T1000 (cell line): ENCODE measurements at places on chromosomes 4 and X.

DNA sequence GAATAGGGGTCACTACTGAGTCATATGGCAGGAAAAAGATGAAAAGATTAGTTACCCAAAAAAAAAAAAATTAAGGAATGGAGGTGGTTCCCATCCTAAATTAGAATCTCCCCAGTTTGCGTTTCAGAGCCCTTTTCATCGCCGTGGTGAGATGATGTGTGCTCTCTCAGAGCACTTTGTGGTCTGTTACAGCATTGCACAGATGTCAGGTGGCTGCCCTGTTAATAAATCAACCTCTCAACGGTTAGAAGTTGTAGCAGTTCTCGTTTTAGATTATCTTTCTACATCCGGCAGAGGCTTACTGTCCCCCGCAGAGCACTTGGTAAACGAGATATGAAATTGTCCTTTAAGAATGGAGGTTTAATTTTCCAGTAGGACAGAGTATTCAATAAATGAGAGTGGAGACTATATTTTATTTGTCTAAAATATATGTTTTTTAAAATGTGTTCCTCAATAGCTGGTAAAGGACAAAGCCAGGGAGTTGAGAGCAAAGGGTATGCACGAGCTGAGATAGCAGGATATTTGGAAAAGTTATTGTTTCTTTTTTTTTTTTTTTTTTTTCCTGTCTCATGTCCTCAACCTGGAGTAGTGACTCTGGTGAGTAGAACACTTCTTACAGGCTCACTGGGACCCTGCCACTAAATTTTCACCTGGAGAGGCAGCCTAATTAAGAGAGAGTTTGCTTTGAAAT is 26.9 kb downstream of the AFF1 start:
- DNase-seq: no peak

DNA sequence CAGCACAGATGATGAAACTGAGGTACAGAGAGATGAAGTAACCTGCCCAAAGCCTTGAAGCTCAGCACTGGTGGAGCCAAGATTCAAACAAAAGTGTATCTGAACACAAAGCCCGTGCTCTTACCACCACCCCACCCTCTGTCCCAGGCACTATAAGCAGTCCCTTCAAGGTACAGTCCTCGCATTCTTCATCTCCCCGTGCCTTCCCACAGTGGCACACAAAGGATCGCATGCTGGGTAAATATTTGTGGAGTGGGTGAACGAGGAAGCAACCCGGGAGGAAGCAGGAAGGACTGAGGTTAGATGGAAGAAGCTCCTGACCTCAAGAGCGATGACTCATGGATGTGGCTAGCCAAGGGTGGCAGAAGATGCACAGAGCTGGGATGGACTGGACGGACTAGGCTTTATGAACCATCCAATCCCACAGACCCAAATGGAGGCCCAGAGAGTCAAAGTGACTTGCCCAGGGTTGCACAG is 18.4 kb downstream of the IQSEC2 start:
- DNase-seq: peak; percentile 50

DNA sequence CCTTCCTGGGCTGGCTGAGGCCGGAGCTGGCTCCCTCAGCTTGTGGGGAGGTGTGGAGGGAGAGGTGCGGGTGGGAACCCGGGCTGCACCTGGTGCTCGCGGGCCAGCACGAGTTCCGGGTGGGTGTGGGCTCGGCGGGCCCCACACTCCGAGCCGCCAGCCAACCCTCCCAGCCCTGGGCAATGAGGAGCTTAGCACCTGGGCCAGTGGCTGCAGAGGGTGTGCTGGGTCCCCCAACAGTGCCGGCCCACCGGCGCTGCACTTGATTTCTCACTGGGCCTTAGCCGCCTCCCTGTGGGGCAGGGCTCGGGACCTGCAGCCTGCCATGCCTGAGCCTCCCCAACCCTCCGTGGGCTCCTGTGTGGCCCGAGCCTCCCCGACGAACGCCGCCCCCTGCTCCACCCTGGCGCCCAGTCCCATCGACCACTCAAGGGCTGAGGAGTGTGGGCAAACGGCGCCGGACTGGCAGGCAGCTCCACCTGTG is 182.7 kb upstream of the PAQR3 start:
- no peak for DNase-seq

GRCh38 chrX:19624739-19625138 is 109.4 kb upstream of the MAP3K15 start:
- no peak for DNase-seq

GRCh38 chrX:9370893-9371292 is 94.0 kb upstream of the TBL1X start:
- no peak for DNase-seq

DNA sequence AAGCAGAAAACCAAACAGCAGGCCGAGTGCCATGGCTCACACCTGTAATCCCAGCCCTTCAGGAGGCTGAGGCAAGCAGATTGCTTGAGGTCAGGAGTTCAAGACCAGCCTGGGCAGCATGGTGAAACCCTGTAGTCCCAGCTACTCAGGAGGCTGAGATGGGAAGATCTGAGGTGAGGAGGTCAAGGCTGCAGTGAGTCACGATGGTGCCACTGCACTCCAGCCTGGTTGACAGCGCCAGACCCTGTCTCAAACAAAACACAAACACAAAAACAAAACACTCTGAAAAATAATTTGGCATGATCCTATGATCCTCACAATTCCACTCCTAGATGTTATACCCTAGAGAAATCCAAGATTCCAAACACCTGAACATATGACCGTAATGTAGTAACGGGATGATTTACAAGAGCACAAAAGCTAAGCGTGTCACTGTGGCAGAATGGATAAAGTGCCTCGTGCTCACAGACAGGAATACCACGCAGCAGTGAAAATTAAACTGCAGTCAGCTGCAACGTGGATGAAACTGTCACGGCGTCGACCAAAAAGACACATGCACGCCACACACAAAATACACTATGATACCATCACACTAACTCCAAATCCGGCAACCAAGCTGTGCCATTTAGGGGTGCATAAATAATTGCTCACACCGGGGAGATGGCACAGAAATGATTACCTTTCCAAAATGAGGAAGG is 1.7 kb downstream of the NELFA start:
- DNase-seq: no peak

DNA sequence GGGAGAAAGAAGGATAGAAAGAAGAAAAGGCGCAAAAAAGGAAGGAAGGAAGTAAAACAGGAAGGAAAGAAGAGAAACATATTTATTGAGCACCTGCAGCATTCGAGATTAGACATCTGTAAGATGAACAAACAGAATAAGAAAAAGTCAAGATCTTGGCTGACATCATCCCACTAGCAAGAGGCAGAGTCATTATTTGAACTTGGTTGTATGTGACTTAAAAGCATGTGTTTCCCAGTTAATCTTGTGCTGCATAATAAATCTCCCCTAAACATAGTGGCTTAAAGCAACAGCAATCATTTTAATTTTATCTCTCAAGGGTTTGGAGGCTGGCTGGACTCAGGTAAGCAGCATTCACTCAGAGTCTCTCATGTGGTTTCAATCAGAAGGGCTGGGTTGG is 38.5 kb upstream of the COX7B2 start:
- no peak for DNase-seq

DNA sequence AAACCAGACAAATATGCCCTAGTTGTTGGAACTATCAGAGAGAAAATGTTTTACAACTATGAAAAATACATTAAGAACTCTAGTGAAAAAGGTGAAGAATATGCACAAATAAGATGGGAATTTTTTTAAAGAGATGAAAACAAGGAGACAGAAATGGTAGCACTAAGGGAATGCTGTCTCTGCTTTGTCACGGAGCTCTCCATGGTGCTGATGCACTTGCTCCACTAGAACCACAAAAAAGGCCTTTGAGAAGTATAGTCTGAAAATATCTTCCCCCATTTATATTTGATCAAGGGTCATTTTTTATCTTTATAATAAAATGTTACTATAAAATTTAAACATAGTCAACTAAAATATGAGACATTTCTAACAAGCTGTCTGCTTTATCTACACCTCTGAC is 1655.5 kb upstream of the AGA start:
- no peak for DNase-seq

DNA sequence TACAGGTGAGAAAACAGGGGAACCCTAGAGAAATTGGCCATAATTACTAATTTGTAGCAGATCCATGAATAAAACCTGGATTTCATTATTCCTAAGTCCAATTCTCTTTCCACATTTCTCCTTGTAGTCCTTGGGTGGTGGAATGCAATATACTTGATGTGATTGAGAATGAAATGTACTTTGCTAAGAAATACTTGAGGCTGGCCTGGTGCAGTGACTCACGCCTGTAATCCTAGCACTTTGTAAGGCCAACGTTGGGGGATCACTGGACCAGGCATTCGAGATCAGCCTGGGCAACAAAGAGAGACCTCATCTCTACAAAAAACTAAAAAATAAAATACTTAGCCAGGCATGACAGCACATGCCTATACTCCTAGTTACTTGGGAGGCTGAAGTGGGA is 15.9 kb downstream of the TMEM184C start:
- no peak for DNase-seq

GRCh38 chr4:60757986-60758680 is 442.0 kb upstream of the ADGRL3 start:
- DNase-seq: no peak

DNA sequence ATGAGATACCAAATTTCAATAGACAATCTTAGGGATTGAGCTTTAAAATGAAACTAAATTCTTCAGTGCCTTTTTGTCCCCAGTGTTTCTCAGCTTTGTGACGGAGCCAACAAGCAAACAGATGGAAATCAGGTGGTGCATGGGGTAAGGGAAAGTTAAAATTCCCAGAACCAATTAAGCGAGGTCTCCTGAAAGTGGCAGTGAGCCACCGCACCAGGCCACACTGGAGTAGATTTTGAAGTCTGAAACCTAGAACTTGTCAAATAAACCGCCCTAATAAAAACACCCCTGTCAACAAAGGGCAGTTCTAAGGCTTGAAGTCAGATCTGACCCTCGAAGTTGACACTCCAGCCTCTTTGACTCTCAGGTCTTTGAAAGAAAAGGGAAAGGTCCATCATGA is 40.6 kb upstream of the DYNLT3 start:
- DNase-seq: no peak

DNA sequence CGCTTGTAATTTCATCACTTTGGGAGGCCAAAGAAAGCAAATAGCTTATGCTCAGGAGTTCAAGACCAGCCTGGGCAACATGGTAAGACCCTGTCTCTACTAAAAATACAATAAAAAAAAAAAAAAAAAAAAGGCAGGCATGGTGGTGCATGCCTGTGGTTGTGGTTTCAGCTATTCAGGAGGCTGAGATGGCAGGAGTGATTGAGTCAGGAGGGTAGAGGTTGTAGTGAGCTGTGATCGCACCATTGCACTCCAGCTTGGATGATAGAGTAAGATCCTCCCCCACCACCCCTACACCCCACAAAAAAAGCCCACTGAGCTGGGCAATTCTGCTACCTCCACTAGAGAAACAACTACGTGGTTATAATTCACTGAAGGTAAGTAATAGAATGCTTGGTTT is 118.8 kb upstream of the PCDH18 start:
- no peak for DNase-seq

GRCh38 chr4:7382634-7383014 is 52.1 kb downstream of the PSAPL1 start:
- DNase-seq: no peak

GRCh38 chrX:42420426-42420825 is 357.5 kb downstream of the PPP1R2C start:
- DNase-seq: no peak

- DNase-seq: no peak
These were observed 61.7 kb downstream of the NBDY start for GRCh38 chrX:56790778-56791177.

GRCh38 chr4:114264452-114264851 is 285.0 kb upstream of the ARSJ start:
- DNase-seq: no peak

- DNase-seq: no peak
These were observed 2.1 kb downstream of the KLHL34 start for GRCh38 chrX:21655901-21656586.

GRCh38 chr4:124206779-124207605 is 505.5 kb downstream of the ANKRD50 start:
- DNase-seq: peak; percentile 50

- DNase-seq: no peak
These were observed 61.5 kb downstream of the ABLIM2 start for GRCh38 chr4:8097141-8097541.

GRCh38 chr4:103092245-103092644 is 7.4 kb downstream of the BDH2 start:
- DNase-seq: no peak

DNA sequence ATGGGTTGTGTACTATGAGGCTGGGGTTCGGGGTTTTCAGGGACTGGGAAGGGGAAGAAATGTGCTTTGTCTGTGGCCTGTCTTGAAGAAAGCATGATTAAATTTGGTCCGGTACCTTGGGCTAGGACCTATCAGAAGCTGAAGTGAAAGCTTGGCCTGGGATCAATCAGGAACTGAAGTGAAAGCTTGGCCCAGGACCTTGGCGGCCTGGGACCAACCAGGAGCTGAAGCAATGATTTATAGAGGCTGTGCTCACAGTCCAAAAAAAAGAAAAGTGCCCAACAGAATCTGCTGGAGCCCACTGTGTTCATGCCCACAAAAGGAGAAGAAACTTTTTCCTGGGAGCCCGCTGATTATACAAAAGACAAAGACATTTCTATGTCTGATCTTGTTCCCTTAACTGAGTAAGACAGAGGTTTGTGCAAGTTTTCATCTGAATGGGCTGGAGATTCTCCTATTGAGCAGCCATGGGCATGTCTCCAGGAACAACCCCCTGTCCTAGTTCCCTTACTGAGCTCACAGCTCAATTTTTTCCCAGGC is 1427.9 kb downstream of the FAM133A start:
- DNase-seq: no peak

GRCh38 chrX:68273887-68274286 is 159.4 kb downstream of the OPHN1 start:
- no peak for DNase-seq

DNA sequence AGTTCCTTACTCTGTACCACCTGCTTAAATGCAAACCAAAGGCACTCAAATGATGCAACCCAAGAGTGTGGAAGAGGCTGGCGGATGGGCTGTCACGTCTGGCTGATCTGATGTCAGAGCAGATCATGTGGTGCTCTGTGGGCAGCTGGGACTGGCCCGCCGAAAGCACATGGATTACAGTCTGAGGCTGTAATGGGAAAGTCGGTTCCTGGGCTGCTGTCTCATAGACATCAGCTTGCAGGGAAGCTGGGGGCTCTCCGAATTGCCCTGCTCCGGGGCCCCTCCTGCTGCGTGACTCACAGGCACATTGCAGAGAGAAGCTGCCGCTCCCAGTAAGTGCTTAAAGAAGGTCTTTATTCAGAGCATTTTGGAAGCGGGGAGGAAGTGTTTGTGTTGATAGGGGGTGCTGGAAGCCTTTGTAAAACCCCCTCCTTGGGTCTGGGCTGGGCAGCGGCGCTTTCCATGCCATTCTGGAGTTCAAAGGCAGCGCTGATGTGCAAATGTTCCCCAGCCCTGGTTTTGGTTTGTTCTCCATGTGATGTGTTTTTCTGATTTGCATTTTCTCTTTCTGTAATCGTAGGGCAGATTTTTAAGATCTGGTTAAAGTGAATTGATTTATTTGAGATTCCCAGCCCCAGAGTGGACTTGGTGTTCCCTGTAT is 181.1 kb downstream of the LARP7 start:
- DNase-seq: peak; percentile 80

DNA sequence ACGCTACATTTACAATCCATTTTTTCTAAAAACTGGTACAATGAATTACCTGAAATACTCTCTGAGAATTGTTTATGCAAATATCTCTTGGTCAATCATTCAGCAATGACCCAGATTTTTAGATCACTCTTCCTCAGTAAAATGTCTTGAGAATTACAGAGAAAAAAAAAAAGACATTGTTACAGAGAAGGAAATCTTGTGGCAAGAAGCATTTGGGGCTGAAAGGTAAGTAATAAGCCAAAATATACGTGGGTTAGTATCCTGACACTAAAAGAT is 19.6 kb upstream of the TET2 start:
- no peak for DNase-seq

- no peak for DNase-seq
These were observed 502.9 kb upstream of the PCDH10 start for GRCh38 chr4:132646186-132646585.
